NCI-H446 (cell line): ENCODE measurements at places on chromosomes 12 and 14.
A peak's percentile ranks its signal among the peaks of the same experiment; 100 is the strongest.

- DNase-seq: no peak
Measured at GRCh38 chr12:79717006-79717405, 26.2 kb upstream of the PAWR start.

- no peak for DNase-seq
Measured at GRCh38 chr12:131634037-131634436, 76.9 kb upstream of the SFSWAP start.

GRCh38 chr14:67837011-67837624 lies 17.5 kb downstream of the RAD51B start:
- DNase-seq: peak; percentile 53

DNA sequence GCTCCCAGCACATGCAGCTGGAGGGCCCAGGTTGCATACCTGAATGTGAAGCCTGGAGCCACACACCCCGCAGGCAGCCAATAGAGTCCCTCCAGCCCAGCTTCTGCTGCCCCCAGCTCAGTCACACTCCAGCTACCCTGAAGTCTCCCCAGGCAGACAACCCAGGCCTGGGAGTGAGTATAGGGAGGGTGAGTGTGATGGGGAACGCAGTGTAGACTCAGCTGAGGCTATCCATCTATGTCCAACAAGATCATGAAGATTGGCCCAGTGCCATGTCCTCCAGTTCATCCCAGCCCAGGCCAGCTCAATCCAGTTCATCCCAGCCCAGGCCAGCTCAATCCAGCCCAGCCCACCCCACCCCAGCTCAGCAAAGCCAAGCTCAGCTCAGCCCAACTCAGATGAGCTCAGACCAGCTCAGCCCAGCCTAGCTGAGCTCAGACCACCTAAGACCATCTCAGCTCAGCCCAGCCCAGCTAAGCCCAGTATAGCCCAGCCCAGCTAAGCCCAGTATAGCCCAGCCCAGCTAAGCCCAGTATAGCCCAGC lies 330.4 kb downstream of the TMEM121 start:
- DNase-seq: no peak

- DNase-seq: no peak
Measured at GRCh38 chr14:72738161-72738611, 155.7 kb downstream of the DPF3 start.

DNA sequence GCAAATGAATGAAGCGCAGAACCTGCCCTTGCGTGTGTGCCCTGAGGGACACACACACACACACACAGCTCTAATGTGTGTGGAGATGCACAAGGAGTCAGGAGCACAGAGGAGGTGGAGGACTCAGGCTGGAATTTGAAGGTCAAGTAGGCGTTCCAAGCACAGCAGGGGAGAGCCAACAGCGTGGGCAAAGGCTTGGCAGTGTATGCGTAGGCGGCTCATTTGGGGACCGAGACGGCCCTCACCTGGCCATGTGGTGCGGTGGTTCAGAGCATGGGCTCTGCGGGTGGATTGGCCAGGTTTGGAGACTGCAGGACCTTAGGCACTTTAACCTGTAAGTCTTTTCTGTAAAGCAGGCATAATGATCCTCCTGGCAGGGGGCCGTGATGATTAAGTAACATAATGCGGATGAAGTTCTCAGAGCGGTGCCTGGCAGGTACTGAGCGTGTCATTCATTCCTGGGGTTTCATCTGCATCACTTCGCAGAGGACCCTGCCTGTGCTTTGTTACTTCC lies 69.5 kb upstream of the SLC24A4 start:
- DNase-seq: no peak

DNA sequence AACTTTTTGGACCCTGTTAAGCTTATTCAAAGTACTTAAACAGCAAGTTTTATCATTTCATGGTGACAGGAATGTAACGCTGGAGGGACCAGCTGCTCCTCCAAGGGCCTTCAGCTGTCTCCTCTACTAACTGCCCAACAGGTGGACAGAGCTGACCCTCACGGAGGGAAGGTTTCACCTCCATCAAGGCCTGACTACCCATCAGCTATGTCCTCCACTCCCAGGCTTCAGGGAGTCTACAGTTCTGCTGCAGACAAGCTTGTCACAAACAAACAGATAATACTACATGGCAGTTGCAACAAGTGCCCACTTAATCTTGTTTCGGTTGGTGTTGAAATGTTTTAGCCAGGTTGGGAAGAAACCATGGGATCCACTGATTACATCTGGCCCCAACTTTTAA lies 175.1 kb downstream of the TTC7B start:
- no peak for DNase-seq

DNA sequence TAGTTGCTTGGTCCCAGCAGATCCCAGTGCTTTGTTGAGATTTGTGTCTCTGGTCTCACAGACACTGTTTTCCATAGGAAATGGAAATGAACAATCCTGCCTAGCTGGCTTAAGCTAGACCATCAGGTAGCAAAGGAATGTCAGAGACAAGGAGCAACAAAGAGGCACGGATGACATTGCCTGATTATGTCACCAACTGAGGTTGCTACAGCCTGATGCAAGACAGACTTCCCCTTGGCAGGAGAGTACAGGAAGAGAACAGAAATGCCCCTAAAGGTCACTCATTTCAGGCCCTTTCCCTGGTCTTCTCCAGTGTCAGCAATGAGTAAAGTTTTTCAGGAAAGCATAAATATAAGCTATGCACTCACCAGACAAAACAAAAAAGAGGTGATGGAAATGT lies 2.0 kb upstream of the PRB2 start:
- no peak for DNase-seq

- DNase-seq: no peak
Measured at GRCh38 chr12:87518481-87518880, 510.7 kb downstream of the C12orf50 start.

DNA sequence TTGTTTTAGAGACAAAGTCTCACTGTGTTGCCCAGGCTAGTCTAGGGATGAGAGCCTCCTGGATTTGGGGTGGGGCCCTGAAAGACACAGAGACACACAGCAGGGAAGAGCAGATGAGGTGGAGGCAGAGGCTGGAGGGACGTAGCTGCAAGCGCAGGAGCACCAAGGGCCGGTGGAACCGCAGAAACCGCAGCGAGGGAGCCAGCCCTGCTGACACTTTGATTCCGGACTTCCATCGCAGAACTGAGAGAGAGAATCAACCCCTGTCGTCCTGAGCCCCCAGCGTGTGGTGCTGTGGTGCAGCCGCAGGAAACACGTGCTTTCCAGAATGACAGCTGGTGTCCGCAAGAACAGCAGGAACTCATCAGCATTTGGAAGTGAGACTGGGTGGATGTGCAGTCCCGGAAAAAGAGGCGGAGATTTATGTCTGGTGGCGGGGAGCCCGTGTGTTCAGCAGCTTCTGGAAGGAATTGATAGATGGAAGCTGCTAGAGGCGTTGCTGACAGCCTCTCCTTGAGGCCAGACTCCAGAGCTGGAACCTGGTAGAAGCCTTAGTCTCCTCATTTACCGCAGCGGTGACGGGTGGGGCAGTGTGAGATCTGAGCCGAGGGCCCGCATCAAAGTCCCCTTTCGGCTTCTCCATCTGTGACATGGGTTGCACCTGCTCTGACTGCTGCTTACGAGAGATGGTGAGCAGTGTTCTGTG lies 21.9 kb upstream of the KLC1 start:
- peak; percentile 87 for DNase-seq

DNA sequence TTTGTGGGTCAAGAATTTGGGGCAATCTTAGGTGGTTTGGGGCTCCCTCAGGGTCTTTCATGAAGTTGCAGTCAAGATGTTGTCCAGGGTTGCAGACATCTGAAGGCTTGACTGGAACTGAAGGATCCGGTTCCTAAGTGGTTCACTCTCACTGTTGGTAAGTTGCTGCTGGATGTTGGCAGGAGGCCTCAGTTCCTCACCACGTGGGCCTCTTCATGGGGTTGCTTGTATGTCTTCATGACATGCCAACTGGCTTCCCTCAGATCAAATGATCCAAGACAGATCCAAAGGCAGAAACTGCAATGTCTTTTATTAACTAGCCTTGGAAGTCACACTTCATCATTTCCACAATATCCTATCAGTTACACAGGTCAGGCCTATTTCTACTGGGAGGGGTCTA lies 49.2 kb downstream of the ARF6 start:
- peak; percentile 43 for DNase-seq

DNA sequence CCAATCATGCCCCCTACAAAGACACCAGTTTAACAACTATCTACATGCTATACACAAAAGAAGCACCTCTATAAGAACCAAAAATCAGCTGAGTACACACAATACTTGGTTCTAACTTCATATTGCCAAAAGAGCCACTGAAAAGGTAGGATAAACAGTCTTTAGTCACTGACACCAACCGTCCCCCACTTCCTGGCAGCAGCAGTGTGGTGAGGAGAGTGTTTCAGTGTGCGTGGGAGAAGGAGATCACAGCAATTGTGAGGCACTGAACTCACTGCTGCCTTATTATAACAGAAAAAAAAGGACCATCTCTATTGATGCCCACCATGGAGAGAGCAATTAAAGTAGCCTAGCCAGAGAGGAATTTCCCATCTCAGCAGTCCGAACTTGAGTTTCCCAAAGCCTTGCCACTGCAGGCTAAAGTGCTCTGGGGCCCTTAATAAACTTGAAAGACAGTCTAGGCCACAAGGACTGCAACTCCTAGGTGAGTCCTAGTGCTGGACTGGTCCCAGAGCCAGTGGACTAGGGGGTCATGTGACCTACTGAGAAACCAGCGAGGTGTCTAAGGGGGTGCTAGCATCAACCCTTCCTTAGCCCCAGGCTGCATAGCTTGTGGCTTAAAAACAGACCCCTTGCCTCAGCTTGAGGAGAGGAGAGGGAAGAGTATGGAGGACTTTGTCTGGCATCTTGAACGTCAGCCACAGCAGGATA lies 37.1 kb upstream of the LMNTD1 start:
- no peak for DNase-seq

- DNase-seq: no peak
Measured at GRCh38 chr14:101560534-101561113, 671 bp upstream of the DIO3 start.

DNA sequence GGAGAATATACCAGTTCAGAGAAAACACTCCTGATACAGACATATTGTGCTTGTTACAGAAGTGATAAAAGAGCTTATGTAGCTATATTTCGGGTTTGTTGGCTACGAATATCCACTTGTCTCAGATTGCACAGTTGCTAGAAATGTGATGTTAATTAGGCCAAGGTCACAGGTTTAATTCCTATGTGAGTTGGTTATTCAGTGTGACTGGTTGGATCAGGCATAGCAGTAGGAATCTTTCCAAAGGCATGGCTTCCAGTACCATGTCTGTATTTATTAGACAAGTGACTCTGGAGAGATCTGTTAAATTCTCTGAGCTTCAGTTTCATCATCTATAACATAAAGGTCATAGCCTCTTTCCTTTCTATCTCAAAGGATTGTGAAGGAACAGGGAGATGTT lies 152.7 kb upstream of the KITLG start:
- DNase-seq: no peak

GRCh38 chr14:65803885-65804284 lies 391.4 kb downstream of the FUT8 start:
- DNase-seq: no peak

DNA sequence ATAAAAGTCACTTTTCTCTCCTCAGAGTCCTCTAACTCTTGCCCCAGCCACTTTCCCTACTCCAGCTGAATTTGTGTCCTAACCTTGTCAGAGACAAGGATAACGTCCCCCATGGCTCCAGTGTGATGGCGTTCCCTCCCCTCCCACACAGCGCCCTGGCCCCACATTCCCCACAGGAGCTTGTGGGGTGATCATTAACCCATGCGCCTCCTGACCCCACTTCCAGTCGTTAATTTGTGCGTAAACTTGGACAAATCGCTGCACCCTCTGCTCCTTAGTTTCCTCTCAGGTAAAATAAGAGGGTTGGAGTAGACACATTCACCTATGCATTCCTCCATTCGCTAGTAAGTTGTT lies 22.9 kb upstream of the BCDIN3D start:
- no peak for DNase-seq

DNA sequence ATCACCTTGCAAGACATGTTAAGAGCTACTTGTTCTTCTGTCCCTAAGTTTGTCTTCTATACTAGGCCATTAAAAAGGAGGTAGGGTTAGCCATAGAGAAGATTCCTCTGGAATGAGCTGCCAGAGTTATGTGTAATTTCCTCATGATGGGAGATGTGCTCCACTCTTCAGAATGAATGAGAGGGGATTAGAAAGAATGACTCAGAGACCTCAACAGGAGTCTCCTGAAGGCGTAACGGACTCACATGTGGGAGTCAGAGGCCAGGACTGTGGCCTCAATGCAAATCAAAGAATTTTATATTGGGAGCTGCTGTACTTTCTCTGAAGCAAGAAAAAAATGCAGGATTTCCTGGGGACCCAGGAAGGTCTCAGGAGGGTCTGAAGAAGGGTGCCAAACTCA lies 87.8 kb upstream of the ATXN7L3B start:
- DNase-seq: no peak

GRCh38 chr12:50004696-50005095 lies 20.6 kb downstream of the RACGAP1 start:
- no peak for DNase-seq

DNA sequence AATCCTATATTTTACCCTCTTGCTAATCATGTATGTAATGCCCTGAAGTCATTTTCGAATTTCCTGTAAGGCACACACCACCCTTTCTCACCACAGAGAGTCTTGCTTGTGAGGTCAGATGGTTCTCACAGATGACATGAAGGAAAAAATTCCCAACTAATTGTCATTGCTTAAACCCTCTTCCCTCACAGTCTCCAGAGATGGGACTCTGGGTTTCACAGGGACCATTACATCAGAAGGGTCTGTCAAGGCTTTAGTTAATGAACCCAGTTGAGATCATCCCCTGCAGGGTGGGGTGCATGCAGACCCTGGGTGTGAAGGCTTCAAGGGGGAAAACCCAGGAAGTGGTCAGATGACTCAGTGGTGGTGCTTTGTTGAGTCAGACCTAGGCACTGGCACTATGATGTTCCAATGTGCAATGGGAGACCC lies 229.6 kb downstream of the BCAT1 start:
- no peak for DNase-seq

DNA sequence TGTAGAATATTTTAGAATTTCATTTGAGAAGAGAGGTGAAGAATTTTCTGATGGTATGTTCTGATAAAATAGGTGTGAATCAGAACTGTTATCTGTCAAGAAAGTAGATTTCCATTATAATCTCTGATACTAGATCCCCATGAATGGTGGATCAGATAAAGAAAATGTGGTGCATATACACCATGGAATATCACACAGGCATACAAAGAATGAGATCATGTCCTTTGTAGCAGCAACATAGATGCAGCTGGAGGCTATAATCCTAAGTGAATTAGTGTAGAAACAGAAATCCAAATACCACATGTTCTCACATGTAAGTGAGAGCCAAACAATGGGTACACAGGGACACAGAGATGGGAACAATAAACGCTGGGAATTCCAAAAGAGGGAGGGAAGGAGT lies 372.0 kb upstream of the ATP2B1 start:
- DNase-seq: no peak

DNA sequence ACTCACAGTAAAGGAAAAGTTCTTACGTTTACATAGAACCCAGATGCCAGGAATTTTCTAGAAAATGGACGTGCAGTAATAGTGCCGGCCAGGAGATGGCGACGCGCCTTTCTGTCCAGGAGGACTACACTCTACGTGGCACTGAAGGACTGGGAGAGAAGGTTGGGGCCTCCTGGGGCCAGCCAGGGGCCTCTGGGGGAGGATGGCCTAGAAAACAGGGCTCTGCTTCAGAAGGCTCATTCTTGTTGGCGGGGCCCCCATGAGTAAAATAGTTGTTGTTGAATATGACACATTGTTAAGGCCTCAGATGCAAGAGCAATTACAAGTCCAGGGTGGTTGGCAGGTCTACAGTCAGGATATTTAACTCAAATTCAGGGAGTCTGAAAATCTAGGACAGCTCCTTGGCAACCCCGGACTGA lies 120.1 kb upstream of the MAX start:
- DNase-seq: peak; percentile 24
